ENCODE measurements at places on chromosomes 7 and 10. TPM values are rescaled to one million over a fixed set of nuclear protein-coding genes. Genes with fewer than 3 reads are reported as not detected.

GRCh38 chr7:99368750-99369389 lies 5.7 kb upstream of the ARPC1B start:
- H3K27me3 ChIP-seq, result peaks cover 4% of the 10 kb centered on the region
- H3K4me3 ChIP-seq, result no peak overlapping the region

- peaks cover 3% of the 10 kb centered on the region for H3K27me3 ChIP-seq
- H3K4me1 ChIP-seq, result no peaks in the 10 kb centered on the region
- no peak for DNase-seq
- no peaks in the 10 kb centered on the region for H3K36me3 ChIP-seq
- H3K4me3 ChIP-seq, result no peak overlapping the region
These were observed 9.5 kb downstream of the PHKG1 start for GRCh38 chr7:56083150-56083785.

DNA sequence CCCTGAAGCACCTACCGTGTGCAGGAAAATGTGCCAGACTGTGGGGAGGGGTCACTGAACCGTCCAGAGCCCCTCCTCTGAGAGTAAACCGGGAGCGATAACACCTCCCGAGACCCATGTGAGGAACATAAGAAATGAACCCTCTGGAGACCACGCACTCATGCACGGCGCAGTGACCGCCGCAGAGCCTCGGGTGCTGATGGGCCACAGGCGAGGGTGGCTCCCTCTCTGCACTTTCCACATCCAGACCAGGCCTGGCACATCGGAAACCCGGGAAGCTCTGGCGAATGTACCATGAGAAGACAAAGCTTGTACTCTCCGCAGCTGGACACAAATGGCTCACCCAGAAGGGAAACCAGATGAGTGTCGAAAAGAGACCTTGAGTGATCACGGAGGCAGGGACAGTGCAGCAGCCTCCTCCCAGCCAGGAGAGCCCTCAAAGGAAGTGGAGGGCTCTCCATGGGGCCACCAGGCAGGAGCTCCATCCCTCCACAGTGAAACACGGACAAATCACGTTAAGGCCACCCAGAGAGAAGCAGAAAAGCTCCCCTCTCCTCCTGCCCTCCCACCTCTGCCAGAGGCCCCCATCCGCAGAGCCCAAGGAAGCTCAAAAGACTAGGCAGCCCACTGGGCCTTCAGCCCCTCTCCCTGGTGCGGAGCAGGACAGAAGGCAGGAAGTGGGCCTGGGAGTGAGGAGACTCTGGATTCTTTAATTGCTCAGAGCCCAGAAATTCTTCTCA lies 178.1 kb upstream of the PPP2R2D start:
- DNase-seq, result no peak
- H3K27me3 ChIP-seq, result peaks cover 2% of the 10 kb centered on the region
- no peak overlapping the region for H3K4me3 ChIP-seq
- no peaks in the 10 kb centered on the region for H3K4me1 ChIP-seq

DNA sequence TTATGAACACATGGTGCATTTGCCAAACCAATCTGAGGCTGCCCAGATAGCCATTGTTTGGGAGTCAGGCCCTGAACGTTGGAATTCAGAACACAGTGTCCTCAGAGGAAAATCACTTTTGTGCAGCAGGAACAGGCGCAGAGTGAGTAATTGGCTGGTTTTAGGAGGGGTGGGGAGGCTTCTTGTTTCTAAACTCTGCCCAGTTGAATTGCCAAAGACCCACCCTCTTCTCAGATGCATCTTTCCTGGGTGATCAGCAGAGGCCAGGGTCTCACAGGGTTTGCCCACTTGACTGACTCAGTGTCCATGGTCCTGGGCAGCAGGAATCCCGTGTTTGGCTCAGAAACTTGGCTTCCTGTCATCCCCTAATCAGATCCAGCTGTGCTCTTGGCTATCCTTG lies 24.3 kb downstream of the PRLHR start:
- H3K4me3 ChIP-seq, result no peak overlapping the region
- no peak overlapping the region for H3K27ac ChIP-seq
- peaks cover 7% of the 10 kb centered on the region for H3K4me1 ChIP-seq
- DNase-seq, result no peak
- peaks cover 2% of the 10 kb centered on the region for H3K27me3 ChIP-seq

DNA sequence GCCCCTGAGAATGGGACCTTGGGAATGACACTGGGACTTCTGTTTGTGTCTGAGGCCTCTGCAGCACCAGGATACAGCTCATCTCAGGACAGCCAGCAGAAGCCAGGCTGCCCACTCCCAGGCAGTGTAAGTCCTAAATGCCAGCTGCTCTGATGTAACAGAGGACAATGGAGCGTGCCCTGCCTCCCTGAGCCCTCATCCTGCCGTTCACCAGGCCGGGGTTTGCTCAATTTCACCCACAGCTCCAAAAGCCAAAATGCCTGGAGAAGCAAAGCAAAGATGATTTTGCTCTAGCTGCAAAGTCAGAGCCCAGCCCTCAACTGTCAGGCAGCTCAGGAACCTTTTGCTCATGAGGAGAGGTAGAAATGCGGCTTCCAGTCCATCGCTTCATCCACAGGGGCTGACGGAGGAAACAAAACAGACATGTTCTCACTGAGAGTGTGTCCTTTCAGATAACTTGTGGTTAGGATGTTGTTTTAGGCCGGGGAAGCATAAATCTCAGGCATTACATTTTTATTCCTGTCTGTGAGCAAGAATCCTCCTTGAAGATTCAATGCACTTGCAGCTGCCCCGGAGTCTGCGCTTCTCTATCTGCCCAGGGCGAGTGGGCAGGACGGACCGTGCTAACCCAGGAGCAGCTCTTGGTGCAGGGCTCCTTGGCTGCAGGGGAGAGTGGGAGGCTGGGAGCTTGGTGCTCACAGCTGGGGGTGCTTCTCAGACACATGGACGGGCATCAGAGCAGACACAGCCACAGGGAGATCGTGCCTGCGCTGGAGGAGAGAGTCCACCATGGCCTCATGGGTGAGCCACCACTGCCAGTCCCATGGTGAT lies 83.2 kb upstream of the CHST15 start:
- H3K27ac ChIP-seq, result no peak overlapping the region
- H3K4me3 ChIP-seq, result no peak overlapping the region
- no peaks in the 10 kb centered on the region for H3K27me3 ChIP-seq

DNA sequence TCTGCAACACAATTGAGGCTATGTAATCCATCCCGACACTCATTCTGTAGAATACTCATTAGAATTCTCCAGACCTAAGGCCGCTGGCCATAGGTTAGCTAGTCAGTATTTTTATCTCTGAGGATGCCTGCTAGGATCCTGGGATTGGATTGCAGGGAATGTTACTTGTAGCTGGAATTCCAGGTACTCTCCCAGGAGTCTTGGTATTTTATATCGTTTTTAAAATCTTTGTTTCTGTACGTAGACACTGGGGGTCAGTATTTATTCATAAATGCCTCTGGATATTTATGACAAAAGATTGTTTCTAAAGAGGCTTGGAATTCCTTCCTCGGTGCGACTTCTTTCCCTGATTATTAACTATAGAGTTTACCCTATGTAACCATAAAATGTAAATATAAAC lies 40.1 kb downstream of the BPGM start:
- no peaks in the 10 kb centered on the region for H3K36me3 ChIP-seq
- no peak overlapping the region for H3K27ac ChIP-seq
- DNase-seq, result no peak
- no peaks in the 10 kb centered on the region for H3K27me3 ChIP-seq
- H3K4me1 ChIP-seq, result no peaks in the 10 kb centered on the region
- no peak overlapping the region for H3K4me3 ChIP-seq

GRCh38 chr10:75980419-75981002 lies 549.1 kb downstream of the LRMDA start:
- no peak for DNase-seq
- peak overlapping the region; percentile 66 for H3K4me3 ChIP-seq
- H3K27me3 ChIP-seq, result peaks cover 1% of the 10 kb centered on the region
- H3K4me1 ChIP-seq, result peaks cover 24% of the 10 kb centered on the region
- H3K36me3 ChIP-seq, result no peaks in the 10 kb centered on the region

DNA sequence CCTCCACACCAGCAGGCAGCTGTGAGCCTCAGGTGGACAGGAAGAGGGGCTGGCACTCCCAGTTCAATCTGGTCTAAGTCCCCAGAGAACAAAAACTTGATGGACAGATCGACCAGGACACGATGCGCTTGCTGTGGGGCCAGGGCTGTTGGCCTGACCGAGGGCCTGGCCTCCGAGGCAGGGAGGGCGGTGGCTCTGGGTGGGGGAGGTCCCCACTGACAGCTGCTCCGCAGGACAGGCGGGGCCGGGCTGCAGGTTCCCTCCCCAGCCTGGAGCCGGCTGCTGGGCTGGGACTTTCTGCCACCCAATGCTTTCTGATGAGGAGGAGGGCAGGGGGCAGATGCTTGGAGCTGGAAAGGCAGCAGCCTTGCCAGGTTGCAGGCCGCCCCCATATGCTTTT lies 37.4 kb upstream of the ADGRA1 start:
- H3K36me3 ChIP-seq, result no peaks in the 10 kb centered on the region
- H3K4me1 ChIP-seq, result peaks cover 26% of the 10 kb centered on the region
- peaks cover 14% of the 10 kb centered on the region for H3K27me3 ChIP-seq
- H3K27ac ChIP-seq, result no peak overlapping the region

DNA sequence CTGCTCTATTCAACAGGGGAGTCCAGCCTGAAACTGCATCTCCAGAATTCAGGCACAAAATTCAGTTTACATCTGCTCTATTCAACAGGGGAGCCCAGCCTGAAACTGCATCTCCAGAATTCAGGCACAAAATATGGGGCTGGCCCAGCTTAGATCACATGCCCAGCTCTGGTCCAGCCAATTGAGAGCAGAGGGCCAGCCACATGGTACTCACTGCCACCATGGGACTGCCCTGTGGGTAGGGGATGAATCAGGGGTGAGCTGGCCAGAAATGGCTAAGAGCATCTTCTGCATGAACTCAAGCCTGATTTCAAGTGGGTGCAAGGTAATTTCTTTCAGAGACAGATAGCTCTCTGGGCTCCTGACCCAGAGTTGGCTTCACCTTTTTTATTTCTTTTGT lies 156.6 kb upstream of the LYZL2 start:
- H3K36me3 ChIP-seq, result peaks cover 5% of the 10 kb centered on the region
- H3K4me1 ChIP-seq, result peaks cover 37% of the 10 kb centered on the region
- peak overlapping the region; percentile 45 for H3K4me3 ChIP-seq
- peaks cover 12% of the 10 kb centered on the region for H3K27me3 ChIP-seq
- DNase-seq, result no peak
- peak overlapping the region; percentile 7 for H3K27ac ChIP-seq

- H3K4me1 ChIP-seq, result no peaks in the 10 kb centered on the region
- no peak for DNase-seq
- no peak overlapping the region for H3K4me3 ChIP-seq
- H3K27me3 ChIP-seq, result peaks cover under 1% of the 10 kb centered on the region
These were observed 61.9 kb upstream of the ADO start for GRCh38 chr10:62742536-62743061.

DNA sequence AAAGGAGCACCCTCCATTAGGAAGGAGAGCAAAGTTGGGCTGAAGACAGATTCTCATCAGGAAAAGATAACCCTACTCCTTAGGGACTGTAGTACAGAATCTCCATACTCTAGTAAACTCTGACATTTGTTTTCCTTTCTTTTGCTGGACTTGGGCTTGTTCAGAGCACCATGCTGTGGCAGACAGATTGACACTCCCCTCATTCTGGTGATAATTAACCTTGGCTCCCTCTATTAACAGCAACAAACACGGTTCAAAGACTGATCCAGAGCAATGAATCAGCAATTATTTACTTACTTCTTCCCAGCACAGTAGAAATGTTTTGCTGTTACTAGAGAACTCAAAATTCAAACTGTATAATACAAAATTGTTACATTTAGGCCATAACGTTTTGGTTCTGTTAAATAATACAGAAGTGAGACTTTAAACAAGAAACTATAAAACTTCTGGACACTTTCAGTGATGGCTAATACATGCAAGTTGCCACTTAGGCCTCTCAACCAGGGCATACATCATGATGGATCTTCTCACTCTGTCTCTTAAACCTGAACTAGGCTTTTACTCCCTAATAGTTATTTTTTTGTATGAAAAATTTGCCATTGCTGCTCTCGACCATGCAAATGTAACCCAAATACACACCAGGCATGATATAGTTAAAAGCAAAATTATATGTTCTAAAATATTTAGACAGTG lies 639.0 kb downstream of the IPMK start:
- no peak overlapping the region for H3K4me3 ChIP-seq
- no peak overlapping the region for H3K27ac ChIP-seq
- DNase-seq, result no peak
- no peaks in the 10 kb centered on the region for H3K36me3 ChIP-seq
- H3K4me1 ChIP-seq, result peaks cover 13% of the 10 kb centered on the region

GRCh38 chr7:24709585-24710360 lies 47.5 kb downstream of the GSDME start:
- no peaks in the 10 kb centered on the region for H3K36me3 ChIP-seq
- peaks cover 14% of the 10 kb centered on the region for H3K4me1 ChIP-seq
- no peak for DNase-seq
- no peak overlapping the region for H3K4me3 ChIP-seq
- peaks cover 5% of the 10 kb centered on the region for H3K27me3 ChIP-seq
- H3K27ac ChIP-seq, result no peak overlapping the region

- no peak for DNase-seq
- H3K4me1 ChIP-seq, result no peaks in the 10 kb centered on the region
- no peak overlapping the region for H3K4me3 ChIP-seq
These were observed 59.4 kb downstream of the AOC1 start for GRCh38 chr7:150911590-150912267.

GRCh38 chr10:17227367-17228090 lies 512 bp upstream of the VIM start:
- peaks cover 15% of the 10 kb centered on the region for H3K27me3 ChIP-seq
- DNase-seq, result no peak
- H3K4me1 ChIP-seq, result no peaks in the 10 kb centered on the region
- H3K27ac ChIP-seq, result peak overlapping the region; percentile 44

DNA sequence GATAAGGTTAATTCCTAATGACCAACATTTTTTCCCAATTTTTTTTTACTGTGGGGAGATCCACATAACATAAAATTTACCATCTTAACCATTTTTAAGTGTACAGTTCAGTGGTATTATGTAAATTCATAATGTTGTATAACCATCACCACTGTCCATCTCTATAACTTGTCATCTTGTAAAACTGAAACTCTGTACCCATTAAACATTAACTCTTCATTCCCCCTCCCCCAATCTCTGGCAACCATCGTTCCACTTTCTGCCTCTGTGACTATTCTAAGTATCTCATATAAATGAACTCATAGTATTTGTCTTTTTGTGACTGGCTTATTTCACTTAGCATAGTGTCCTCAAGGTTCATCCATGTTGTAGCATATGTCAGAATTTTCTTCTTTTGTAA lies 46.0 kb upstream of the HPS1 start:
- peaks cover 12% of the 10 kb centered on the region for H3K36me3 ChIP-seq
- H3K4me1 ChIP-seq, result no peaks in the 10 kb centered on the region
- no peak overlapping the region for H3K27ac ChIP-seq
- DNase-seq, result no peak
- no peak overlapping the region for H3K4me3 ChIP-seq

- no peaks in the 10 kb centered on the region for H3K36me3 ChIP-seq
- no peak within 1 kb of the TSS for H3K27ac ChIP-seq
- H3K4me3 ChIP-seq, result no peak within 1 kb of the TSS
- peaks cover 3% of the 10 kb centered on the region for H3K27me3 ChIP-seq
These were observed at the start of gene JAKMIP3 for GRCh38 chr10:132065491-132066105. Gene JAKMIP3, plus strand, starts transcription at chr10:132065946. Its CDS starts 38,863 bp downstream, at chr10:132104809.

- no peaks in the 10 kb centered on the region for H3K36me3 ChIP-seq
- no peak overlapping the region for H3K4me3 ChIP-seq
- H3K27me3 ChIP-seq, result no peaks in the 10 kb centered on the region
These were observed 128.9 kb downstream of the HDAC9 start for GRCh38 chr7:18624459-18624858.

Gene AP5Z1
- 49.8 TPM for total RNA-seq

Gene HHEX
- not detected for total RNA-seq

Gene TMEM229A
- not detected for total RNA-seq

Gene BEND7
- total RNA-seq, result 3.1 TPM

Gene OR9A2
- not detected for total RNA-seq

Gene CALML5
- not detected for total RNA-seq

Gene CCDC6
- 28.1 TPM for total RNA-seq

Gene SLC18A2
- 12.0 TPM for total RNA-seq

Gene FAM53B
- total RNA-seq, result 30.5 TPM
